Activated naive CD4-positive, alpha-beta T cell (primary cell): ENCODE measurements at places on chromosomes 5 and 9.
A peak's percentile ranks its signal among the peaks of the same experiment; 100 is the strongest.

GRCh38 chr9:95727947-95728520 is 147.5 kb upstream of the ERCC6L2 start:
- no peak for DNase-seq

DNA sequence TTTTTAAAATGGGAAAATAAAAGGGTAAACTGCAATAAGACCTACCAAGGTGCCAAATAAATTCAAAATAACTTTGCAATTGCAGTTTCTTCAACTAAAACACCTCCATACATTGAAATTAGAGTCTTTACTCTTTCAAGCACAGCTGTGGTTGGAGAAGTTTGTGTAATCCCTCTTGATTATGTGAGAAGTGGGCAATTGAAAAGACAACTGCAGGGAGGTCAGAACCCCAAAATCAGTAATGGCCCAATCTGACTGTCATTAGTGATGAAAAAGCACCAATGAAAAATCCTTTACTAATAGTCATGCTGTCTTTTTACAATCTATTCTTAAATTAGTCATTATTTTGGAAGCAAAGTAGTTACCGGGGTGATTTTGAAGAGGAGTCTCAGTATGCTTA is 116.7 kb upstream of the RGMB start:
- DNase-seq, result no peak

DNA sequence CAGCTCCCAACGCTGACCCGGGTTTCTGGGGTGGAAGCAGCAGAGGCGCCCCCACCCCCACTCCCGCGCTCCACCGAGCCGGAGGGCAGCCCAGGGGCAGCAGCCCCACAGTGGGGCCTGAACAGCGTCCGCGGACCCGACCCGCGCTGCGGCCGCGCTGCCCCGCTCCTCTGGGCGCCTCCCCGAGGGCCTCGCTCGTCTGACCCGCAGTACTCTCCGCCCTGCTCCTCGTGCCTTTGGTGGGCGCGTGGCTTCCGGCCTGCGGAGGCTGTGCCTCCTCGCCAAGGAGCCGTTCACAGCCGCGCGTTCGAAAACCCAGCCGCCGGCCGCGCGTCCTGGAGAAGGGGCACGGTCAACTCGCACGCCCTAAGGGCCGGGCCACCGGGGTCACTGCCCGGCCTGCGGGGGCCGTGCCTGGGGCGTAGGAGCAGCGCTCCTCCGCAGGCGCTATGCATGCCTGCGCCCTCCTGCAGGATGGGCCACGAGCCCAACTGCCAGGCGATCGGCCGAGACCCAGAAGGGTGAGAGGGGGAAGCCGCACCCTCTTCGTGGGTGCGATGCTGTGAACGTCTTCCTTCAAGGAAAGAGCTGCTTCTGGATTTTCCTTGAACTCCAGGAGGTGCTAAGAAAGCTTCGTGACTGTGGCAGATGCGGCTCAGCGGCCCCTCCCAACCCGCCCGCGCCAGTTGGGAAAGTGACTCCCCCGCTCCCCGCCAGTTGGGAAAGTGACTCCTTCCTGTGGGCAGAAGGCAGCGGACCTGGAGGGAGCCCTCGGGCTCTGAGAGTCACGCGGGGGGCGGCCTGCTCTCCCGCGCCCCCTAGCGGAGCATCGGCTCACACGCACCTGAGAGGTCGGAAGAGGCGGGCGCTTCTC is 82.7 kb downstream of the HSD17B3 start:
- peak; percentile 10 for DNase-seq

DNA sequence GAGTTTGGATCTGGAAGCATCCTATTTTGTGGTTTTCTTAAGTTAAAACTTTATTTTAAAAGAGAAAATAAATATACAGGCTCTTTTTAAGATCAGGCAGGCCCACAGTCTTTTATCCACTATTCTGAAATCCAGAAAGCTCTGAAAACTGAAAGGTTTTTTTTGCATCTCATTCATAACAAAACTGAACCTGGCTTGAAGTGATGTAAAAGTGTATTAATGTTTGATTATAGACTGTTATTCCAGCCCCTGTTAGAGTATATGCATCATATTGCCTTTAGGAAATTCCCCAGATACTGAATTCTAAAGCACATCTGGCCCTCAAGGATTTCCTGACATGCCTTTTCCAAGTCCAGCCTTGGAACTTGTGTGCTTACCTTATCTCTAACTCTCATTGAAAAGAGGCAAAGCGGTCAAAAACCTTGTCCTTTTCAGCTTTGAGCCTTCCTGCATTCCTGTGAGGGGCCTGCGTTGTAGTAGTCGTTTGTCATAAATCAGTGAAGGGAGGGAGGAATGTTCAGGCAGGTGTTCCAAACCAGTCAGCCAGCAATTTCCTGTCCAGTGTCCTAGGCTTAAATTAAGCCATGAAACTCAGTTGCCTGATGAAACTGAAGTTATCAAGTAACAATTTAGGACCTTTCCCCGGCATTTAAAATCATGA is 110.4 kb downstream of the TLE4 start:
- no peak for DNase-seq
